Endodermal cell (in vitro differentiated cells): ENCODE measurements at places on chromosomes 5 and 9.

DNA sequence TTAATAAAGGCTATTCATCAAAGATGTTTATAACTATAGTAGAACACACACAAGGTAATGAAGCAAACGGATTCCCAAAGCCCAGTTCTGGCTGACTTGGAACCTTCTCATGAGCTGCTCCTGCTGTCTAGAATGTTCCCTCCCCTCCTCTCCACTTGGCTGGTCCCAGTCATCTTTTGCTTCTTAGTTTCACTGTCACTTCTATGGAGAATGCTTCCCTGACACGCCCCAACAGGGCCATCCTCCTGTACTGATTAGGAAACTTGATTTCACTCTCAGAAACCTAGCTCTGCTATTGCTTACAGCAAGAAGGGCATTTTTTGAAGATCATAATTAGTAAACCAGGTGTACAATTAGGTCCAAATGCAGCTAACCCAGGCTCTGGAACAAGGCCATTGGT, 3.2 kb upstream of the RAPGEF1 start:
- H3K27me3 ChIP-seq = no peaks in the 10 kb centered on the region
- H3K27ac ChIP-seq = no peak overlapping the region
- H3K4me1 ChIP-seq = no peaks in the 10 kb centered on the region
- no peak for DNase-seq

- H3K36me3 ChIP-seq = peaks cover 51% of the 10 kb centered on the region
- no peak for DNase-seq
- H3K27ac ChIP-seq = no peak overlapping the region
- no peaks in the 10 kb centered on the region for H3K4me1 ChIP-seq
Observed at GRCh38 chr9:114012126-114012525, 66.0 kb downstream of the AMBP start.

GRCh38 chr5:11525020-11525419, 379.2 kb downstream of the CTNND2 start:
- no peaks in the 10 kb centered on the region for H3K36me3 ChIP-seq
- H3K27ac ChIP-seq = peak overlapping the region; percentile 99
- H3K27me3 ChIP-seq = no peaks in the 10 kb centered on the region
- no peaks in the 10 kb centered on the region for H3K4me1 ChIP-seq
- DNase-seq = no peak

- DNase-seq = no peak
- no peak overlapping the region for H3K4me3 ChIP-seq
- no peaks in the 10 kb centered on the region for H3K36me3 ChIP-seq
- H3K27ac ChIP-seq = no peak overlapping the region
- H3K4me1 ChIP-seq = peaks cover 5% of the 10 kb centered on the region
- H3K27me3 ChIP-seq = no peaks in the 10 kb centered on the region
Observed at GRCh38 chr5:82413302-82414040, 135.3 kb upstream of the RPS23 start.

DNA sequence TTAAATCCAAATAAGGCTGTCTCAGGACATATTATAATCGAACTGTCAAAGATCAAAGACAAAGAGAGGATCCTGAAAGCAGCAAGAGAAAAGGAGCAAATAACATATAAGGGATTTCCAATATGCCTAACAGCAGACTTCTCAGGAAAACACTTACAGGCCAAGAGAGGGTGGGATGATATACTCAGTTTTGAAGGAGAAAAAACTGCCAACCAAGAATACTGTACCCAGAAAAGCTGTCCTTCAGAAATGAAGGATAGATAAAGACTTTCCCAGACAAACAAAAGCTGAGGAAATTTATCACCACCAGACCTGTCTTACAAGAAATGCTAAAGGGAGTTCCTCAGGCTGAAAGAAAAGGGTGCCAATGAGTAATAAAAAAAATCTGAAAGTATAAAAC, 16.0 kb downstream of the EGFLAM start:
- H3K4me3 ChIP-seq = no peak overlapping the region
- no peak overlapping the region for H3K27ac ChIP-seq
- no peaks in the 10 kb centered on the region for H3K27me3 ChIP-seq

GRCh38 chr5:145718956-145719355, 116.2 kb downstream of the PRELID2 start:
- H3K4me3 ChIP-seq = no peak overlapping the region
- DNase-seq = no peak
- H3K27me3 ChIP-seq = no peaks in the 10 kb centered on the region
- no peak overlapping the region for H3K27ac ChIP-seq
- no peaks in the 10 kb centered on the region for H3K36me3 ChIP-seq

GRCh38 chr5:97478483-97478882, 295.4 kb upstream of the RIOK2 start:
- H3K36me3 ChIP-seq = no peaks in the 10 kb centered on the region
- DNase-seq = no peak
- no peak overlapping the region for H3K4me3 ChIP-seq
- H3K27ac ChIP-seq = no peak overlapping the region
